ENCODE measurements at places on chromosomes 12 and 14. TPM values are rescaled to one million over a fixed set of nuclear protein-coding genes. Genes with fewer than 3 reads are reported as not detected.
A peak's percentile ranks its signal among the peaks of the same experiment; 100 is the strongest.

The CDH24 gene
- total RNA-seq: 14.7 TPM

The KRT78 gene
- total RNA-seq: 1.5 TPM

The CELA1 gene
- not detected for total RNA-seq

The AKAP5 gene
- 4.4 TPM for total RNA-seq

The ADAM20 gene
- 1.4 TPM for total RNA-seq

The MYBPC1 gene
- 0.21 TPM for total RNA-seq

The RHOJ gene
- total RNA-seq: 0.36 TPM

The GLT8D2 gene
- total RNA-seq: 3.0 TPM

The TMEM52B gene
- total RNA-seq: not detected

The MFAP5 gene
- 1.3 TPM for total RNA-seq

The EIF5 gene
- total RNA-seq: 214 TPM

The VRTN gene
- total RNA-seq: 0.43 TPM

The RAB15 gene
- 11.8 TPM for total RNA-seq

The FGD4 gene
- total RNA-seq: 19.5 TPM

The NRIP2 gene
- 3.7 TPM for total RNA-seq

GRCh38 chr12:44441155-44441554, 435.0 kb downstream of the NELL2 start:
- ATAC-seq: no peak

DNA sequence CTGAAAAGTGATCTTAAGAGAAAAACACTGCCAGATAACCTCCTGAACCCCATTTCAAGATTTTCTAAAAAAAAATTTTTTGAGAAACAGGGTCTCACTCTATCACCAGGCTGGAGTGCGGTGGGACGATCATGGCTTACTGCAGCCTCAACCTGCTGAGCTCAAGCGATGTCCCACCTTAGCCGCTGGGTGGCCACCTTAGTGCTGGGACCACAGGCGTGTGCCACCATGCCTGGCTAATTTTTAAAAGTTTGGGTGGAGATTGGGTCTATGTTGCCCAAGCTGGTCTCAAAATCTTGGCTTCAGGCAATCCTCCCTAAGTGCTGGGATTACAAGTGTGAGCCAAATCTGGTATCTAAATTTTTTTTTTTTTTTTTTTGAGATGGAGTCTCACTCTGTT, 3.4 kb downstream of the PNMA1 start:
- ATAC-seq: no peak

- no peak for ATAC-seq
These were observed 155.7 kb downstream of the KIF26A start for GRCh38 chr14:104293851-104294627.

DNA sequence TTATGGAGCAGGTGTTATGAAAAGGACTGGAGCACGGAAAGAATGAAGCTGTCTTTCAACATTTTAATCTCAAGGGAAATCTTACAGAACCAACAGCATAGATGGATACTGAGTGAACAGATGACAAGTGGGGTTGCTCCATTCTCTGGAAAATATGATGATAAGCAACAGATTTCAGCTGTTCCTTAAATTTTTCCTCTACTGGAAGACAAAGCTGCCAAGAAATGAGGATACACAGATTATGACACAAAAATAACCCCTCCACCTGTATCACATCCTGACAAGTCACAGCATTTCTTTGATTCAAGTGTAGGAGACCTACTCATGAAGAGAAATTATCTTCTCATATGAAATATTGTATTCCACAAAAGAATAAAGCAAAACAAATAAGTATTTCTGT, 13.0 kb upstream of the TMTC2 start:
- no peak for ATAC-seq

DNA sequence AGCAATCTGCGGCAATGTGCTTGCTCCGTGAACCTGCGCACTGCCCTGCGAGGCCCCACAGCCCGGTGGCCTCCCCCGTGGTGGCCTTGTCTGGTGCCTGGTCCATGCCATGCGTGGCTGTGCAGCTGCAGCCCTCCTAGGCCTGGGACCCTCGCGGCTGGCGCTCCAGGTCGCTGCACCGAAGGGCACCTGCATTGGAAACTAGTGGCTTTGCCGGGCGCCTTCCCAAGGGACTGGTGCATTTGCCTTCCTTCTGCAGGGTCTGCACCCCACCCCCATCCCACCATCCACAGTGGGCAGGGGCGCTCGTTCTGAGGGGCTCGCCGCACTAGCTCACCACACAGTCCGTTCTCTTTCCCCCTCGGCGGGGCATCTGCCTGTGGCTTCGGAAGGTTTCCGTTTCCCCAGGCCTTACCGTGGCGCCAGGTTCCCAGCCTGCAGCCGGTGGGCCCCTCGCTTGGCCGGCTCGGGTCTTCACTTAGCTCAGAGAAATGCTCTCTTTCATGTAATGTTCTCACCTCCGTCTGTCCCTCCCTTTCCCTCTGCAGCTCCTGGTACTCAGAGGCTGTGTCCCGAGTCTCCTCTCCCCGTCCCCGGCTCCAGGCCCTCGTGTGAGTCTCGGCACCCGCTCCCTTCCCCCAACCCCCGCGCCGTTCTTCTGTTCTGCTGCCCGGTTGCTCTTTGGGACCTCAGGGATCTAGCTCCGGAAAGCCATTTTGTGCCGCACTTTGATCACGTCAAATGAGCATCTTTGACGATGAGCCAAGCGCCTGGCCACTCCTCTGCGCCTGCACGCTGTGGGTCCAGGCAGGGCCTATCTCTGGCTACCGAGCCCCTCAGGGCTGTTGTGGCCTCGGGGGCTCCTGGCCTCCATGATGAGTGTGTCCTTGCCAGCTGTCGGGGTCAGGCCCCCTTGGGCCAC, 31.9 kb downstream of the JAG2 start:
- no peak for ATAC-seq

- peak; percentile 25 for ATAC-seq
These were observed 30.2 kb downstream of the CACNA1C start for GRCh38 chr12:2083008-2083407.

DNA sequence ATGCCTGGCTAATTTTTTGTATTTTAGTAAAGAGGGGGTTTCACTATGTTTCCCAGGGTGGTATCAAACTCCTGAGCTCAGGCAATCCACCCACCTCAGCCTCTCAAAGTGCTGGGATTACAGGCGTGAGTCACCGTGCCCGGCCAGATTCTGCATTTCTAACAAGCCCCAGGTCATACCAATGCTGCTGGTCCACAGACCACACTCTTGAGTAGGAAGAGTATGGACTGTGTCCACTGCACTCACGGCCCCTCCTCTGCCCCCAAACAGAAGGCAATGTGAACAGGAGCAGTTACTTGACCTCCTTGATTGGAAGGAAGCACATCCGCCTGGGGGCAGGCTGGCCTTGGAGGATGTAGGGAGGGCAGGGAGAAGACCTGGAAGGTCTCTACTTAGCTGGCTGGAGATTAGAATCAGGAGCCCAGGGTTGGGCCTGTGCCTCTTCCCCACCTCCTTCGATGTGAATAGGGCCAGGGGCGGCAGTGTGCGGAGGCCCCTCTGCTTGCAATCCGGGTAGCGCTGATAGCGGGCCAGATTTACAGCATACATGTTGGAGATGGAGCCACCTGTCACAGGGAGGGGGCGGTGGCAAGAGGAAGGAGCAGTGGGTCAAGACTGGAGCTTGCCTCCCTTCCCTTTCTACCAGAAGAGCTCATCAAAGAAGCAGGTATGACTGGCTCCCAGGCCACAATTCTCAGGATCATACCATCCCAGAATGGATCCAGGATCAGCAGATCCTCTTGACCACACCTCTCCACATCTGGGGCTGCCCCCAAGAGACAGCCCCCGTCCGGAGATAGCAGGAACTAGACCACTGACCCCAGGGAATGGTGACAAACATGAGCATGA, 9.4 kb upstream of the ZNF740 start:
- no peak for ATAC-seq

DNA sequence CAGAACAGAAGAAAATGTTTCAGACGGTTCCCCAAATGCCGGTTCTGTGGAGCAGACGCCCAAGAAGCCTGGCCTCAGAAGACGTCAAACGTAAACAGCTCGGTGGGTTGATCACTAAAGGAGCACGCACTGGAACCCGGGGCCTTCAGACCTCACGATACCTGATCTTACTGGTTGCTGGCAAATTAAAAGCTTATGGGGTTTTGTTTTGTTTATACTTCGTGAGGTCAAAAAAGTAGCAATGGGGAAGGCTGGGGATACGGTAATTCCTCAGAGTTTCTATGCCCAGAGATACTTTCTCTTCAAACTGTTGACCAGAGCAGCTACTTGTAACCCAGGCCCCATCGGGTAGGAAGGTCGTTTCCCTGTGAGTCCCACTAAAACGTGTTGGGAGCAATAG, 1.7 kb downstream of the CDKN1B start:
- ATAC-seq: no peak

DNA sequence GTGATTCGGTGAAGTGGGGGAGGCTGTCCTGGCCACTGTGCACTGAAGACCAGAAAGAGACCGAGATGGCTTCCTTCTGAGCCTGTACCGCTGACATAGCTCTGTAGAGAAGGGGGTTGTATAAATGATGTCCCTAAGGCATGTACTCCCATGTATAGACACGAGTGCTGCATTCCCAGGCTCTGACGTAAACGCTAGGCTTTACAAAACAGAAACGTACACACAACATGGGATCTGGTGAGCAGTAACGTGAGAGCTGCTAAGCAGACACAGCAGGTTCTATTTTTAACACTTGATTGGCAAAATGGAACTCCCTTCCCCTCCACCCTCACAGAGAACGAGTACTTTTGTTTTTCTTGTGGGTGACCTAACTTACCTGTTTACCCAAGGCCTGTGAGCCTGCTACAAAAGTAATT, 35.9 kb downstream of the ACADS start:
- peak; percentile 61 for ATAC-seq

DNA sequence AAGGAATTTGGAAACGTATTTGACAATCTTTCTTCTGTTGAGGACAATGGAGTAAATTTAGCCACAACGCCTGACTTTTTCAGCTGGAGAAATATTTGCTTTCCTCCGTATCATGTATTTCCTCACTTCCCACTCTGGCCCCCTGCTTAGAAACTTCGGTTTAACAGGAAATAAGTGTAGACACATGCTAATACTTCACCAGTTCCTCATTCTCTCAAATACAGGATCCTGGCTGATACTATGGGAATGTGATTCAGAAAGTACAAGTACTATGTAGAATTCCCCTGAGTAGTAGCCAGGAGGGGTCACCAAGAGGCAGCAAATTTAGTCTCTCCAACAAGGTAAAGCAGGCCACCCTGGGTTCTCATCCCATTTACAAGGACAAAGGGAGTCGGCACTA, 58.0 kb downstream of the FAR2 start:
- no peak for ATAC-seq

GRCh38 chr14:68143341-68143841, 323.8 kb downstream of the RAD51B start:
- no peak for ATAC-seq

- no peak for ATAC-seq
These were observed 12.5 kb downstream of the GNS start for GRCh38 chr12:64746663-64747062.

- no peak for ATAC-seq
These were observed 8.5 kb downstream of the CTDSP2 start for GRCh38 chr12:57837864-57838562.

Measured in motor neuron (in vitro differentiated cells).